Fibroblast of villous mesenchyme (primary cell): ENCODE measurements at places on chromosomes 5 and 9.
A peak's percentile ranks its signal among the peaks of the same experiment; 100 is the strongest.

DNA sequence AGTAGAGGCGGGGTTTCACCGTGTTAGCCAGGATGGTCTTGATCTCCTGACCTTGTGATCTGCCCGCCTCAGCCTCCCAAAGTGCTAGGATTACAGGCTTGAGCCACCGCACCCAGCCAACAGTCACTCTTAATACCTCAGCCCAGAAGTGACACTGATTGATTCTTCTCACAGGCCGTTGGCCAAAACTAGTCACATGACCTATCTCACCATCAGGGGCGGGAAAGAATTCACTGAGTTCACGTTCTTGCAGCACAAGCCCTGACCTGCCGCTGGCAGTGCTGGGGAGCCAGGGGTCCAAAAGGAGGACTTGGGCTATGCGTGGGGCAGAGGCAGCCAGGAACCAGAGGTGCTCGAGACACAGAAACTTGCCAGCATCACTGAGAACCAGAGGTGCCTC lies 55.0 kb upstream of the CPLX2 start:
- no peak for DNase-seq

DNA sequence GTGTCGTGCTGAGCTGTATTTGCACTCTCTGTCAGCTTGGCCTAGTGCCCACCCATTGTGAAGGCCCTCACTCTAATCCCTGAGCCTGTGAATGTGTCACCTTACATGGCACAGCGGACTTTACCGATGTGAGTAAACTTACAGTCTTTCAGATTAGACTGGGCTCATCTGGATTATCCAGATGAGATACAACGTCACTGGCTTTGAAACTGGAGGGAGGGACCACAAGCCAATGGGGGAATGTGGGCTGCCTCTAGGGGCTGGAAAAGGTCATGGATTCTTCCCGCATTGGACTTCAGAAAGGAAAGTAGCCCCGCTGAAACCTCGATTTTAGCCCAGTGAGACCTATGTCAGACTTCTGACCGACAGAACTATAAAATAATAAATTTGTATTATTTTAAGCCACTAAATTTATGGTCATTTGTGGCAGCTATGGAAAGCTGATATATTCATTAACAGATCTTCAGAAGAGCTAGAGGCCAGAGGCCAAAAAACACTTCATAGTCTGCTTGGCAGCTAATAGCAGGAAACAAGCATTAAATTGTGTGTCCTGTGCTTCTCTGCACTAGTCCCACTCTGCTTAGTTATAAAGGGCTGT lies 139.0 kb upstream of the GAS1 start:
- DNase-seq: no peak

GRCh38 chr9:136943291-136944211 lies 987 bp downstream of the FBXW5 start:
- DNase-seq: peak; percentile 32

- DNase-seq: no peak
These were observed 124.5 kb downstream of the EDIL3 start for GRCh38 chr5:84260140-84260539.

DNA sequence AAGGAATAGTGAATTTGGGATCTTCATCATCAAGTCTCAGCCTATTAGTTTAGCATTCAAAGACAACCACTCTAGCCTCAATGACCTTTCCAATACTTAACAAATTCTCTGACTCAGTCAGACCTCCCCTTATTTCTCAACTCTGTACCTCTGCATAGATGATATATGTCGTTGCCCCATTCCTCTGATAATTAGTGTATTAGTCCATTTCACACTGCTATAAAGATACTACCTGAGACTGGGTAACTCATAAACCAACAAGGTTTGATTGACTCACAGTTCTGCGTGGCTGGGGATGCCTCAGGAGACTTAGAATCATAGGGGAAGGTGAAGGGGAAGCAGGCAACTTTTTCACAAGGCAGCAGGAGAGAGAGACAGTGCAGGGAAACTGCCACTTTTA lies 8.9 kb downstream of the MRPL22 start:
- no peak for DNase-seq

- DNase-seq: peak; percentile 93
These were observed 37.2 kb downstream of the MRPS27 start for GRCh38 chr5:72282878-72283277.

DNA sequence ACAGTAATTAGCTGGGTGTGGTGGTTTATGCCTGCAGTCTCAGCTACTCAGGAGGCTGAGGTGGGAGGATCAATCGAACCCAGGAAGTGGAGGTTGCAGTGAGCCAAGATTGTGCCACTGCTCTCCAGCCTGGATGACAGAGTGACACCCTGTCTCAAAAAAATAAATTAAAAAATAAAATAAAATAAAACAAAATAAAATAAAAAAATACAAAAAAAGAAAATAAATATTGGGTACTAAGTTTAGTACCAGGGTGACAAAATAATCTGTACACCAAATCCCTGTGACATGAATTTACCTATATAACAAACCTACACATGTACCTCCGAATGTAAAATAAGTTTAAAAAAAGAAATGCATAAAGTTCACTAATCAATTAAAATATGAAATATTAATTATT lies 666.0 kb upstream of the CDH18 start:
- no peak for DNase-seq

DNA sequence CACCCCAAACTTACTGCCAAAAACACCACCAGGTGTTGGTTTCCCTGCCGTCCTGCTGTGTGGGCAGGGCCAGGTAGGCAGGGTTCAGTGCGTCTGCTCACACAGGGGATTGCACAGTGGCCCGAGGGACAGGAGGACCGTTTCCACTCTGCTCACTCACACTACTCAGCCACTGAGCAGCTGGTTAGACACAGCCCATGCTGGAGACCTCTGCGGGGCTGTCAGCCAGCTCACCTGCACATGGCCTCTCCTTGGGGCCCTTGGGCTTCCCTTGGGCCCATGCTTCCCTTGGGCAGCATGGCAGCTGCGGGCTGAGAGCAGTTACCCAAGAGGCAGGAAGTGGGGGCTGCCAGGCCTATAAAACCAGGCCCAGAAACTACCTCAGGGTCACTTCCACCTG lies 79.0 kb downstream of the SYK start:
- DNase-seq: no peak

- DNase-seq: no peak
These were observed 128.2 kb upstream of the GAS1 start for GRCh38 chr9:87075537-87075936.

GRCh38 chr5:54492178-54492577 lies 25.4 kb upstream of the SNX18 start:
- DNase-seq: no peak

DNA sequence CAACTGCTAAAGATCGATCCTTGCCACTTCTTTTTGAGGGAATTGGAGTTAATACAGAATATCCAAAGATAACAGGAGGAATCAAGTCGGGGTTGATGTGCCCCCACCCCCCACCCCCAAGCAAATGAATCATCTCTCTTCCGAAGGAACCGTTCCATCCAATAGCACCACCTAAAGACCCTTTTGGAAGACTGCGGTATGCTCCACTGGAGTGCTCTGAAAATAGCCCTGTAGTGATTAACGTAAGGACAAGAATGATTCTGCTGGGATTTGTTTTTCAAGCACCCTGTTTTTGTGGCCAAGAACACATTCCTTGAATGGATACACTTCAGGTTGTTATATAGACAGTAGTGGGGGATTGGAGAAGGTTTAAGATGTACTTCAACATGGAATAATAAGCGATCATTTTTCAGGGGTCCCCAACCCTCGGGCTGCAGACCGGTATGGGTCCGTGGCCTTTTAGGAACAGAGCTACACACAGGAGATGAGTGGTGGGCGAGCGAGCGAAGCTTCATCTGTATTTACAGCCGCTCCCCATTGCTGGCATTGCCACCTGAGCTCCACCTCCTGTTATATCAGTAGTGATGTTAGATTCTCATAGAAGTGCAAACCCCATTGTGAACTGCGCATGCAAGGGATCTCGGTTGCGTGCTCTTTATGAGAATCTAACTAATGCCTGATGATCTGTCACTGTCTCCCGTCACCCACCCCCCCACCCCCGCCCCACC lies 44.5 kb upstream of the TMEM252 start:
- no peak for DNase-seq

DNA sequence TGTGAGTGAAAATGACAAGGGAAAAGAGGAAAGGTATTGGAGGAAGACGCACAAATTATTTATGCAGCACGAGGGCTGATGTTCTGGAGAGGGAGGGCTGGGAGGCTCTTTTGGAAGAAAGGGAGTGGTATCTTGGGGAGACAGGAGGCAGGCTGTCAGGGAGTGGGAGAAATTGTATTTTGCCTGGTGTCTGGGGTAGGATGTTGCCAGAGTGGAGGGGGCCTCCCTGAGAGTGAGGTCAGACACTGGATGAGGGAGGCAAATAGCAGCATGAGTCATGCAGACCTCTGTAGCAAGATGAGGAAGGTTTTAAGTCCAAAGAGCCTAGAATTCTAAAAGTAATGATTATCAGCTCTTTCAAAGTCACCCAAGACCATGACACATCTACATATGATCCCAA lies 158.0 kb downstream of the DMRT2 start:
- DNase-seq: peak; percentile 56

GRCh38 chr5:38650540-38650939 lies 94.1 kb upstream of the LIFR start:
- no peak for DNase-seq

- DNase-seq: peak; percentile 68
These were observed 21.0 kb upstream of the RAB14 start for GRCh38 chr9:121222524-121223171.

DNA sequence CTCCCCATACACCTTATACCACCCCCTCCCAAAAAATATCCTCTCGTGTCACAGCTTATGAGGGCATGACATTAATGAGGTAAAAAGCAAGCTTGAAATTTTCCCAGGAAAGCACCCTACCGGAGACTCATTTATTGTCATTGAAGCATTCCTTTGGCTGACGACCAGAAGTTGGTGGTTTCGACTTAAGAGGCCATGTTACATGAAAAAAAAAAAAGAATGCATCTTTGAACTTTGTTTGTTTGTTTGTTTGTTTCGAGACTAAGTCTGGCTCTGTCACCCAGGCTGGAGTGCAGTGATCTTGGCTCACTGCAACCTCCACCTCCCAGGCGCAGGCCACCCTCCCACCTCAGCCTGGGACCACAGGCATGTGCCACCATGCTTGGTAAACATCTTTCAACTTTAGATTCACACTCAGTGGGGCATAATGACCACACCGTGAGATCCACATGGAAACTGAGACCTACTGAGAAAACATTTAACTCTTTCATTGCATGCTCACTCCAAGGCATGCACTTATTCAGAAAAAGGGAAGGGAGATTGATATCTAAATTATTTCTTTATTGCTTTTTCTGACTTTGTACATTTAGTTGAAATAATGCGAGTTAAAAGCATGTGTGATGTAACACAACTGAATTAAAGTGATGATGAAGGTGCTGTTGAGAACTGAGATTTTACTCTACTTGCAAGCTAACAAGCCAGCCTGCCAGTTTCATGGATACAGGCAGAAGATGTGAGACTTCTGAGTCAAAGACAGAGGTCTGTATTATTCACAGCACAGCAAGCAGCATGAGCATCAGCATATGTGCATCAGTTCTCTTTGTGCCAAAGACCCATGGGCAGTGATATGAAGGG lies 5.1 kb upstream of the RAB14 start:
- DNase-seq: peak; percentile 45

DNA sequence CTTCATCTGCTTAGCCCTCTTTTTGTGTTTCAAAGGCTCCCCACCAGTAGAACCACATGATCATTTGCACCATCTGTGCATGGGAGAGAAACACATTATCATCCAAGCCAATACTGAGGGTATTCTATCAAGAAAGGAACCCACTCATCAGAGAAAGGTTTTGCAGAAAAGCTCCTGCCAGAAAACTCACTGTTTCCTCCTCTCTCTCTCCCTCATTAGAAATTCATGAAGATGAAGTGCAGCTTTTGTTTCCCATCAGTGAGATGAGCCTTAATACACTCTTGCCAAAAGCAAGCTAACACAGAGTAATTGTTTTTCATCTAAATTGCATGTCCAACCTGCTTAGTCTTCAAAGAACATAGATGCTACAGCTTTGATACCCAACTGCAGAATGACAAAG lies 142.4 kb upstream of the GRAMD2B start:
- no peak for DNase-seq

DNA sequence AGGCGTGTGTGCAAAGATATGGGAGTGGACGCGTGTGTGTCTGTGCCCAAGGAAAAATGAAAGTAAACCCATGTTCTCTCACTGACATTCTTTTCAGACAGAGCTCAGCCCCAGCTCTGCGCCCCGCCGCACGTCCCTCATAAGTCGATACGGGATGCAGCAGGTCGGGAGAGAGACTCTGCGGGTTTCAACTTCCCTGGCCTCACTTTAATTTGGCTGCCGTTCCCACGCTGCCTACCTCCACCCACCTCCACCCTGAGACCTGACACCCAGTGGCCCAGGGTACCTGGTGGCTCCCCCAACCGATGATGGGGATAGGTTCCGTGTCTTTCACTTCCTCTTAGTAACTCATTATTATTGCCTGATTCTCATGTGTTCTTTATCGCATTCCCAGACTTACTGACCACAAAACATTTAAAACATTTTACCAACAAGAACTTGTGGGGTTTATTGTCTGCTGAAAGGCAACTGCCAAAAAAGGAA lies 19.4 kb downstream of the LHX2 start:
- peak; percentile 41 for DNase-seq

- DNase-seq: no peak
These were observed 2.9 kb downstream of the SLC45A2 start for GRCh38 chr5:33981408-33982162.

- peak; percentile 81 for DNase-seq
These were observed 30.2 kb downstream of the ITGA2 start for GRCh38 chr5:53019320-53019719.

GRCh38 chr5:36944607-36945225 lies 68.1 kb downstream of the NIPBL start:
- peak; percentile 78 for DNase-seq

- DNase-seq: no peak
These were observed 413 bp upstream of the AUH start for GRCh38 chr9:91362051-91362611.

DNA sequence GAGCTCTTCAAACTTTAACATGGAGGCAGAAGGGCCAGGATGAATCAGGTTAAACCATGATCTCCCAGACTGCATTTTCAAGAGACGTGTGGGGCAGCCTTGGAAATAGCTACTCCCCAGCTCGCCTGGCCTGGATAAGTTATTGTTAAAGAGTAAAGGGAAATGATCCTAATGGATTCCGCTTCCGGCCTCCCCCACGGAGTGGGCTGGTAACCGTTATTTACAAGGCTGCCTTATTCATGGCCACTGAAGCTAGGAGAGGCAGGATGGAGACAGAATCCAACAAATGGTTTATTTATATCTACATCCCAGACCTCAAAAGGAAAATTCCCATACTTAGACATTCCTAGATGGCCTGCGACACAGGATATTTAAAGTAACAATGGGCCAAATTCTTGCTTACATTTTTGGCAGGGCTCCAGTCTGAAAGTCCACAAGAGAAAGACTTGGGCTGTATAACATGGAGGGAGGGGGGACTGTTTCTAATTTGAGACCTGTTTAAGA lies 27.9 kb downstream of the SPRY4 start:
- DNase-seq: peak; percentile 58

DNA sequence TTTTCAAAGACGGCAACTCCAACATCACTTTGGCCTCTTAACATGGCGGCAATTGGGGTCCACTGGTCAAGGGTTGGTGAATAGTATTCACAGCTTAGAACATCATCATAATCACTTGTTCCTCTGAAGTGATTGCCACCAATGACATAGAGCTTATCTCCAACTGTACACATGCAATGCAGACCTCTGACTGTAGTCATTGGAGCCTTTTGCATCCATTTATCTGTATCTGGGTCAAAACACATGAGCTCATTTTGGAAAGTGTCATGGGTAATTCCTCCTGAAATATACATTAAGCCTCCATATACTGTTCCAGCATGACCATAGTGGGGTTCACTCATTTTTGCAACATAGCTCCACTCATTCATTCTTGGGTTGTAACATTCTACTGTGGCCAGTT lies 2.0 kb downstream of the KLHL9 start:
- DNase-seq: no peak
